Inflammatory macrophage (primary cell): ENCODE measurements at places on chromosomes 3 and 15.
A peak's percentile ranks its signal among the peaks of the same experiment; 100 is the strongest.

- no peak for DNase-seq
Observed at GRCh38 chr3:127097481-127097880, 95.5 kb upstream of the PRR23E start.

GRCh38 chr15:78988361-78988911, 43.6 kb upstream of the CTSH start:
- peak; percentile 99 for DNase-seq

DNA sequence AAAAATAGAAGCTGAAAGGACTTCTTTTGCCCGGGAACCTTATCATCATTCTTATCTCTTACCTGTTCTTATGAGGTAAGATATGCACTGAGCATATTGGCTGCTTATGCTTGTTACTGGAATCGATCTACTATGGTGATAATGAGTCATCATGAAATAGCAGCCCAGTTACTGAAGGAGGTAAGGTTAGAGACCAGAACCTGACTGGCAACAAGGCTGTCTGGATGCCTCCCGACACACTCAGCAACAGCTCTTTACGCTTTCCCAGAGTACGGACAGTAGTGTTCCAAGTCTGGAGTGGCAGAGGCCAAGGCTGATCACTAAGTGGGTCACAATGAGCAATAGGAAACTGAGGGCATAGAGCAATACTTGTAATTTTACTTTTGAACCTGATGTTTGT, 314.1 kb downstream of the NLGN1 start:
- DNase-seq, result no peak

GRCh38 chr3:152902141-152902669, 67.3 kb downstream of the P2RY1 start:
- DNase-seq, result peak; percentile 62

GRCh38 chr15:70077188-70078147, 20.2 kb downstream of the TLE3 start:
- no peak for DNase-seq

- DNase-seq, result no peak
Observed at GRCh38 chr15:54345301-54345700, 367.1 kb downstream of the UNC13C start.

DNA sequence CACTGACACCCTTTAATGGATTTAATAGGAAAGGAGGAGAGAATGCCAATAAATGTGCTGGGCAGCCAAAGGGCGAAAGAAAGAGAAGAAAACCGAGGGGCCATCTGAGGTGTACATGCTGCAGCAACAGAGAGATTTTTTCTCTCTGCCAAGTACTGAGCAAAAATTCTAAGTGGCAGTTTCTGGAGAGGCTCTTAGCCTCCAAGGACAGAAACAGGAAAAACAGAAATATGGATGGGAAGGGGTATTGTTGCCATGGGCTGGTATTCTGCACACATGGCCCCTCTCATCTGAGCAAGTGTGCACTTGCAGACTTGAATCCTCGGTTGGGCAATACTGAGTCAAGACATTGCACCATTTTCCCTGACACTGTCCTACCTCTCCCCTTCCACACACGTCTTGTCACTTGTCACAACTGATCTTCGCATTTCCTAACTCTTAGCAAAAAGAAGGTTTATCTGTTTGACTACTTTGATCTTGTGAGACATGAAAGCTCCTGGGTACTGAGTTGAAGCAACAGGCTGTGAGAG, 73.9 kb downstream of the PRICKLE2 start:
- DNase-seq, result no peak

- DNase-seq, result no peak
Observed at GRCh38 chr3:28326458-28326926, 22.0 kb upstream of the ZCWPW2 start.

DNA sequence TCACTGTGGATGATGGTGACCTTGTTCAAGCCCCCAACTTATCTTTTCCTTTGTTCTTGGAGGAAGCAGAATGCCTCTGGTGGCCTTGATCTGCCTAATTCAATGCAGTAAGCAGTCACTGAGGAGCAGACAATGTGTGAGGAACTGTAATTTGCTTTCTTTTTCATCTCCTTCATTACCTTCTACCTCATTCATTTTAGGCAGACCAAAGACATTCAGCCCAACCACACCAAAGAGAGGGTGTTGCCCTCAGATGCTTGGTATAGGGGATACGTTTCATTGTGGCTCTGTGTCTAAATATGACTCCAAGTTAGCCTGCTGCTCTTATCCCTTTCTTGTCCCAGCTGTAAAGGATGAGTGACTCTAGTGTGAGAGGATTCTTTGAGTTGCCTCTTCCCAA, 15.3 kb downstream of the EXOSC7 start:
- no peak for DNase-seq

DNA sequence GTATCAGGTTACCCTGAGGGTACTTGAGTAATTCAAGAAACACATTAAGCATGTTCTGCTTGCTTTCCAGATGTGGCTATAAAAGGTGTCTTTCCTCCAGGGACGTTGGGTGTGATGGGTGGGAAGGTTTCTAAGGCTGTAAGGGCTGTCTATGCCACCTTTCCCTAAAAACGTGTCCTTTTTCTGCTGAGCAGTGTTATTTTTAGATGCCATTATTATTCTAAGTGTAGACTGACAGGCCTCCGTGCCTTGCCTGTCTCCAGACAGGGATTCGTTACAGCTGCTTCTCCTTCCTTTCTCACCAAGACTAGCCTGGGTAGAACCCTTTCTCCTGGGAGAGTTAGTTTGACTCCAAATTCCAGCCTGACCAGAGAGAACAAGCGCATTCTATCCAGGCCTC, 26.8 kb upstream of the RHO start:
- no peak for DNase-seq

- DNase-seq, result no peak
Observed at GRCh38 chr3:194328053-194328657, 23.0 kb downstream of the CPN2 start.

- no peak for DNase-seq
Observed at GRCh38 chr3:133276594-133276993, 123.3 kb upstream of the BFSP2 start.

DNA sequence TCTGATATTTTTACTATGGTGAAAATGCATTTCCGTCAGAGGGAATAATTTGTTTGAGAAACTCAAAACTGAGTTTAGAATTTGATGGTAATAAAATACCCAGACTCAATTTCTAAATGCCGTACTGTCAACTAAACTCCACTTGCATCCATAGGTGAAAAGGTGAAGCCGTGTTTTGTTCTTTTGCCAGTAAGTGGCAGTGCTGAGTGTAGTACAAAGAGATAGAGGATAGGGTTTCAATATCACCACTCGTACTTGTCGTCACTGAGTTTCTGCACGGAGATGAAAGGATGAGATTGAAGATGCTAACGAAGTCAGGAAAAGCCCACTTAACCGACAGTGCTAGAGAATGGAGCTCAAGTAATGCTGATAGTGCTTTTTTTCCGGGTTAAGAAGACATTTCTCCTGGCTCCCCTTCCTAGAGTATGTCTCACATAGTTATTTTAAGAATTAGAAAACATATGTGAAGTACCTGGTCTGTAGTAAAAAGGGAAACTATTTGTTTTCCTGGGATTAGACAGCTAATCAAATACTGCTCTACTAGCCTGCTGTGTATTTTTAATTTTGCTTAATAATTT, 345.1 kb downstream of the IL5RA start:
- no peak for DNase-seq

DNA sequence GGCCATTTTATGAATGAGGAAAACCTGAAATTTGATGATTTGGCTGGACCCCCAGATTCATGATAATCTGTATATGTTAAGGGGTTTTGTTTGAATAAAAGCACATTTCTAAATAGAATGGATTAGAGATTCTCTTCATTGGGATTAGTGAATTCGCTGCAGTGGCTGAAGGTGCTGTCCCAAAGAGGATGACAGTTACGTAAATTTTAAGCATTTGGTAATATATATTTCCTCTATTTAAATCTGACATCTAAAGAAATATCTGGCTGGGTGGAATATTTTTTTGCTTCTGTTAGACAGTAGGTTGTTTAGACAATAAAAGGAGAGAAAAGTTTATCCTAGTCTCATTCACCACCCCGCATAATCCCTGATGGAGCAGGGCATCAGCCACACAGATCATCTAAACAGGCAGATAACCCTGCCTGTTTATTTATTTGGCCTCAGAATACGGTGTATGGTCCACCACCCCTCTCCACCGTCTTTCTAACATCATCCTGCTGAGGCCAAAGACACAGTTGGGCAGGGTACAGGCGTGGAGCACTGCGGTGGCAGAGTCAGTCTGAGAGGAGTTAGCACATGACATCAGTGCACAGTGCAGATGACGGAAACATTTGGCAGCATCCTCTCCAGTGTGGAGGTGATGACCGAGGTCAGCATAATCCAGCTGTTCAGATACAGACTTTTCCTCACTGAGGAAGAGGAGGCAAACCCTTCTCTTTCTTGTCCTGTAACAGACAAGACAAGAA, 20.4 kb upstream of the NFKBIZ start:
- peak; percentile 59 for DNase-seq

- no peak for DNase-seq
Observed at GRCh38 chr15:58401276-58401675, 30.5 kb upstream of the LIPC start.

GRCh38 chr15:44468709-44469385, 41.4 kb downstream of the CTDSPL2 start:
- peak; percentile 5 for DNase-seq

DNA sequence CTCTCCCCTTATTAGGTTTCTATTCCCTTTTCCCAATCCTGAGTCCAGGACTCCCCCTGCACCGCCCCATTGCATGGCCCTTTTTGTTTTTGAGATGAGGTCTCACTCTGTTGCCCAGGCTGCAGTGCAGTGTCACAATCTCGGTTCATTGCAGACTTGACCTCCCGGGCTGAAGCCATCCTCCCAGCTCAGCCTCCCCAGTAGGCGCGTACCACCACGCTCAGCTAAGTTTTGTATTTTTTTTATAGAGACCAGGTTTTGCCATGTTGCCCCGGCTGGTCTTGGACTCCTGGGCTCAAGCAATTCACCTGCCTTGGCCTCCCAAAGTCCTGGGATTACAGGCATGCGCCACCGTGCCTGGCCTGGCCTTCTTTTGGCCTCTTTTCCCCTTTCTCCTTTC, 29.3 kb downstream of the PDIA5 start:
- no peak for DNase-seq

DNA sequence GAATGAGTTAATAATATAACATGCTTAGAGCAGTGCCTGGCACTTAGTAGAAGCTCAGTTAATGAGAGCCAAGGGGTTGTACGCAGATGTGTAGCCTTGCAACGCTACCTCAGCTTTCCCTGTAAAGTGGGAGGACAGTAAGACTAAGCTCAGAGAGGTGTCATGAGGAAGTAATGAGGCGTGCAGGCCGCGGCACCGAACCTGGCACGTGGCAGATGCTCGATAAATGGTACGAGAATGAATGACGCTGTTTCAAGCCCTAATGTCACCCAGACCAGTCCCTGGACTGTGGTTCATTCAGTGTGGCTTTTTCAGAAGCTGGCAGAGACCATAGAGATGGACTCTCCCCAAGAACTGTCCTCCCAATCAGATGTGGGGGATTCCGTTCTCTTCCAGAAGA, 21.2 kb downstream of the GRIP2 start:
- DNase-seq, result no peak

DNA sequence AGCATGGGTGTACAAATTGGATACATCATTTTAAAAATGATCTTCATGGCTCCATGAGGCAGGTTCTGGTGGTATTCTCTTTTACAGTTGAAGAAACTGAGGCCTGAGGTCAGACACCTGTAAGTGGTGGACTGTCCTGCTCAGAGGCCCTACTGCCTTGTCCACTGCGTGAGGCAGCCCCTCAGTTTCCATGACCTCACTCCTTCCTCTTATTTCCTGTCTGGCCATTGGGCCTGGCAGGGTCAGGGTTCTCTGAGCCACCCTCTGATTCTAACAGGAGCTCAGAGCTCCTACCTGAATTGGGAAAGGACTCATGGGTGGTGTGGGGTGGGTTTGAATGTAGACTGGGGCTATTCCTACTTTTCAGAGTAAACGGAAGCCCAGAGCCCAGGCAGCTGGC, 17.5 kb downstream of the PLEKHO2 start:
- no peak for DNase-seq

GRCh38 chr15:38308797-38309196, 56.2 kb downstream of the SPRED1 start:
- no peak for DNase-seq
